Aorta (tissue), 5 donors: ENCODE measurements at places on chromosomes 3 and 15. TPM values are rescaled to one million over a fixed set of nuclear protein-coding genes. Genes with fewer than 3 reads are reported as not detected.

Gene IL17RE
- total RNA-seq = 11.0 TPM

- DNase-seq = no peak
Observed at GRCh38 chr3:158352551-158352950, 218.4 kb upstream of the MLF1 start.

DNA sequence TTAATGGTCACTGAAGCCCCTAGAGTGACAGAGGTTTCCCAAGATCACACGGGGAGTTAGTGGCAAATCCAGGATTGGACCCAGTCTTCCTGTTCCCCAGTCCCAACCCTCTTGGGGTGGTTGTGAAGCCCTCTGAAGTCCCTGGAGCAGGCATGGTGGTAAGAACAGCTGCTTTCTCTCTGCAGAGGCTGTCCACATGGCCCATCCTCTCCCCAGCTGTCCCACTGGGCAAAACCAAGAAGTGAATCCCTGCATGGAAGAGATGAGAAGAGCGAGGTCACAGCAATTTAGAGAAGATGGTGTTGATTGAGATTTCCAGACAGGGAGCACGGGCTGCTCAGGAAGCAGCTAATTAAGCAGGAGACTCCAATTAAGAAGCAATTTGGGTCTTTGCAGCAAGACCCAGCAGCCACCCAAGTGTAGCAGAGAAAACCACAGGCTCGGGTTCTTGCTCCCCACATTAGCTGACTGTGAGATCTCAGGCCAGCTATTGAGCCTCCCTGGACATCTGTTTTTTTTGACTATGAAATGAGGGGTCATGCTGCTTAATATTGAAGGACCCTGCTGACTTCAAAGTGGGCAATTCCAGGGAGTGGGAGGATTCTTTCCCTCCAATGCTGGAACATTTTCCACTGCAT lies 14.8 kb upstream of the HDAC11 start:
- DNase-seq = no peak

- no peak for DNase-seq
Observed at GRCh38 chr3:58612830-58613229, 35.6 kb upstream of the FAM107A start.

DNA sequence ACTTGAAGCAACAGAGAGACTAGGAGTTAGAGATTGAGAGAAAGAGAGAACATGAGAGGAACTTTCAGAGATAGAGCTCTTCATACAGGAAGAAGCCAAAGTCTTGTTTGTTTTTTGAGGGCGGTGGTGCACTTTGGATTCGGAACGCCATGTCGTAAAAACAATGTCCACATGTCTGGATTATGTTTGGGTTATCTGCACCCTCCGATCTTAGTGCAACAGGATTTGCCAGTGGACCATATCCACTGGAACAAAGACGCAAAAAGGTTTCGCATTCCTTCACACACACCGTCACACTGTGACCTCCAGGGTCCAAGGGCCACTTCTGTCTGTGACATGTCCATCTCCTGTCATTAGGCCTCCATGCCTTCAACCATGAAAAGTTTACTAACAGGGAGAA lies 141.8 kb upstream of the ATP11B start:
- no peak for DNase-seq

- no peak for DNase-seq
Observed at GRCh38 chr3:188071636-188072035, 82.3 kb upstream of the LPP start.

- no peak for DNase-seq
Observed at GRCh38 chr3:50459785-50460184, 43.6 kb downstream of the CACNA2D2 start.
